DND-41 (cell line): ENCODE measurements at places on chromosomes 4 and X.
A peak's percentile ranks its signal among the peaks of the same experiment; 100 is the strongest.

GRCh38 chrX:107713543-107714205 is 61.9 kb downstream of the TSC22D3 start:
- no peak for DNase-seq

DNA sequence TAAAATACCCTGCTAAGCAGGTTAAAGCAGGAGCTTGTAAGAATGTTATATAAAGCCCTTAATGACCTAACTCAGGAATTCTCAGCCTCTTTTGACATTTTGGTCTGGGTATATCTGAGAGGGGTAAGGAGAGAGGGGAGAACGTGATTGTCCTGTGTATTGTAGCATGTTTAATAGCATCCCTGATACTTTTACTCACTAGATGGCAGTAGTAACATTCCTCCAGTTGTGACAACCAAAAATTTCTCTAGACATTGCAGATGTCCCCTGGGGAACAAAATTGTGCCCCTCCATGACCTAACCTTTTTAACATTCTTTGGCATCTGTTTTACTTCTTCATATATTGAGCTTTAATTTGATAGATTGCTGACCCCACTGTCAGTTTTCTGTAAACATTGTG is 17.9 kb downstream of the SMARCA5 start:
- no peak for DNase-seq

GRCh38 chrX:30653415-30654131 is at the start of gene GK:
TSS of gene GK (plus strand) at chrX:30653423. CDS start at chrX:30653538, 115 bp downstream.
- DNase-seq = peak; percentile 14

DNA sequence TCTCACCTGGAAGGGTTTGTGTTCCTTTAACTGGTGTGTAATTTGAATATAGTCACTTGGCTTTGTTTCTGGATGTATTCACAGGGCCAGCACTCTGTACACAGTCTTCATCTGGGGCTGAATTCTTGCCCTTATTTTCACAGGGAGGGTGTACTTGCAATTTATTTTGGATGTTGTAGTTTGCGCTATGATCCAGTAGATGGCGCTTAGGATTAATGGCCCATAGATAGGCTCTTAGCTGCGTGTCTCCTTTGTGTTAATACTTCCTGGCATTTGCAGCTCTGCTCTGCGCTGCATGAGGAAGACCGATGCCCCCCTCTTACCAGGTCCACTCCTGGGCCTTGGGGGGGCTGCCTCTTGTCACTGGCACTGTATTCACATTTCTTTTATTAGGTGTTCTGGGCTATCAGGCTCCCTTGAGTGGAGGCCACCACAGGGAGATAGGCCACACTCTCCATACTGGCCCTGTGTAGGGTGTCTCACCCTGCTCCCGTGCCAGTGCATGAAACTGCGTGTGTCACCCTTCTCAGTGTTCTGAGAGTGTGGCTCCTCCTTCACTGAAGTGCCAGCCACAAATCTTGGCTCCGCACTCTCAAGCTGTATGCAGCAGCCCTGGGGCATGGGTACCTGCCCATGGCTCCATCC is 562.2 kb downstream of the ZIC3 start:
- DNase-seq = peak; percentile 15

- DNase-seq = no peak
These were observed 15.6 kb upstream of the RASL11B start for GRCh38 chr4:52846502-52846901.

DNA sequence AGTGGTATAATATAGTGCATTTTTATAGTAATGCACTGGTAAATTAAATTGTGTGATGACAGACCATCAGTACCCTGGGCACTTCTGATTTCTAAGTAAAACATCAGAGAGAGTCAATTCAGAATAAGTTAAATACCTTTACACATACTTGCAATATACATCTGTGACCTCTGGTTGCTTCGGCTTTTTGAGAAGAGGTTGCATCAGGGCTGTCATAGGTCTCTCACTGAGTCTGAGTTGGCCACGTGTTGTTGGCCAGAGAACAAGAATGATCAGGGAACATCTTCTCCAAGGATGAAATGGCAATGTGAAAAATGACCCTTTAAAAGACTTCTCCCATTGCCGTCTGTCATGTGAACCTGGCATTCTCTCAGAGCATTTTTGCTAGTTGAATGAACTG is 36.9 kb upstream of the PUDP start:
- DNase-seq = no peak

DNA sequence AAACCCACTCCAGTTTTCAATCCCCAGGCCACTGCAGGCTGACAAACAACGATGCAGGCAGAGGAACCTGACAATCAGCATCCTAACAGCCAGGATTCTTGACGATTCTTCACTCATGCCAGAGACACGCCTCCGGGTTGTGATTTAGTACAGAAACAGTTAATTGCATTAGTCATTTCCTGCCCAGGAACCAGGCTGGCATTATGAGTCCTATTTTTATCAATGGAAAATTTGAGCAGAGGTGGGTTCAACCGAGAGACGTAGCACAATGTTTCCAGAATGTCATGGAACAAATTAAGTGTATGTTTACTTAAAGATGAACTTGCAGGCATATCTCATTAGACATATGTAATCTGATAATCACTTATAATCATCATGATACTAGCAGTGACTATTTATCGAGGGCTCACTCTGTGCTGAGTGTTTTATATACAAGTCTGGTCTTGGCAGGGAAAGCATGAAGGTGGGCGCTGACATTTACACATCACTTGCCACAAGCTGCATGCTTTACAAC is 159.7 kb downstream of the NSUN7 start:
- no peak for DNase-seq

DNA sequence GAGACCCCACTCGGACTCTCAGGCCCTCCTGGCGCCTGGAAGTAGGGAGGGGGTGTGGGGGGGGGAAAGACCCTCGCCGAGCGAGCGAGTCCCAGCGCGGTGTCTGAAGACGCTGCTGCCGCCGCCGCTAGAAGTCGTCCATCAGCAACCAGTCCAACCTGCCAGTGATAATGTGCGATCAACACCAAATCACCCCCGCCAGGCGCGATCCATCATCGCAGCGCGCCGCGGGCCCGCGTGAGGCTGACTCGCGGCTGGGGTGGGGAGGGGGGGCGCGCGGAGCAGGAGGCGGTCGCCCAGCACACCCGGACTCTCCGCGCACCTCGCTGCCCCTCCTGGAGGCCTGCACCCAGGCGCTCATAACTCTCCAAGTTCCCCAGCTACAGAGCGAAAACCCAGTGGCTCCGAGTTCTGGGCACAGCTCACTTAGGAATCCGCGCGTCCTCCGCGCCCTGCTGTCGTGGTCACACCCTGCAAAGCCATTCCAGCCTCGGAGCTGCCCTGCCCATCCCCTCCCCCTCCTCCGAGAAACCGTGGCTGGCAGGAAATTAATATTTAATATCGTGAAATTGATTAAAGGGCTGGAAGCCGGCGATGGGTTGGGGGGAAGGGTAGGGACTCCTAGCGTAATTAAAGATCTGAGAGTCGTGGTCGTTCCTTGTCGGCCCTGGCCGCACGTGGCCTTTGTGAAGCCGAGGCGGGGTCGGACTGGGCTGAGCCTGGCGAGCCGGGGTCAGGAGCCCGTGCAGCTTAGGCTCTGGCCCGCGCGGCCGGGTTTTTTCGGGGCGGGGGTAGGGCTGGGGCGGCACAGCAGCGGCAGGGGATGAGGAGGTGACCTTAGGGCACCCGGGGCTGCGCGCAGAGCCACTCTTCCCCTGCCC is 58.1 kb upstream of the BCOR start:
- no peak for DNase-seq

- DNase-seq = no peak
These were observed 32.3 kb downstream of the MCUB start for GRCh38 chr4:109592367-109592766.

- no peak for DNase-seq
These were observed 87.2 kb upstream of the PITX2 start for GRCh38 chr4:110710070-110710469.

GRCh38 chr4:16123356-16124084 is 39.7 kb upstream of the PROM1 start:
- DNase-seq = no peak

- no peak for DNase-seq
These were observed 12.0 kb upstream of the WDR19 start for GRCh38 chr4:39170301-39170700.

GRCh38 chr4:169286562-169287301 is 16.0 kb upstream of the SH3RF1 start:
- DNase-seq = no peak
